ENCODE measurements at places on chromosomes 16 and 17.
A peak's percentile ranks its signal among the peaks of the same experiment; 100 is the strongest.

DNA sequence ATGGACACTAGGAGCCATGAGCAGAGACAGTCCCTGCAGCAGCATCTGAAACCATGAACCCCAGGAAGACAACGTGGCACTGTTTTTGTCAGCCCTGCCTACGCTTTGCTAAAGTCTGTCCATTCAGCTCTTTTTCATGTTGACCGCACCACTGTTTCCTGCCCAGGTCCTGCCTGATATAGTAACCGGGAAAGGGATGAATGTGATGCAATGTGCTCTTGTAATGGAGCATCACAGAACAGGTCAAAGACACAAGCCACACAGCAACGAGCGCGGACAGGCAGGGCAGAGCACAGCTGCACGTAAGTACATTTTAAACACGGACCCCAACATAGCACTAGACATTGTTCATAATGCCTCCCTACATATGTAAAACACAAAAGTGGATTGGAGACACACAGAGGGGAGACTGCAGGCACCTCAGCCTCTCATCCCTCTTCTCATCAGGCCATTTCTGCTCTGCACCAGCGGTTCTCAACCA lies 16.9 kb upstream of the TNFRSF13B start:
- DNase-seq = no peak

GRCh38 chr16:1960665-1961630 lies 1.6 kb downstream of the NDUFB10 start:
- no peak for DNase-seq

DNA sequence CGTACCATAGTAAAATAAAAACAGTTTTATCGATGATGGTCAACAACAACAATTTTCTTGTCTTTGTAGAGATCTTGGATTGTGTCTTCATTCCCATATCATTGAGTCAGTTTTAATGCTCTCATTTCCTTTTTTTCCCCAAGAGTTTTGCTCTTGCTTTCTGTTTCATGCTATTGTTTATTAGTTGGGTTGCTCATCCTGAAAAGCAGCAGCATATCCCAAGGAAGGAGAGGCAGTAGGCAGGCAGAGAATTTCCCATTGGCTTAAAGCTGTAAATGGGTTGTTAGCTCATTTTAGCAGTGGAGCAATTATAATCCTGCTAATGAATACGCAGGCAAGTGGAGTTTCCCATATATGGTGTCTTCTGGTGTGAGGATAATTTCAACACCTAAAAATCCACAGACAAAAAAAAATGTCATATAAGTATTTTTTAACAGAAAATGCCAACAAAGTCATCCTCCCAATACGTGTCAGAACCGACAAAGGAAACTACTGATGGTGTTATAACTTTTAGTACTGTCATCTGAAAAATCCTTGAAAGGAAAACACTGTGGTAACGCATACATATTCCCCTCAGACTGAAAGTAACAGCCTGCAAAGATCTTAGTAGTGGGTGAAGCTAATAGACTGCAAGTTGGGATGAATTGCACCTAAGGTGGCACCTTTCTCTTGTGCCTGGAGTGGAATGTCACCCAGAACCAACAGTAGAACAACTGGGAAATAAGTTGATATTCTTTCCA lies 218.3 kb downstream of the FTO start:
- DNase-seq = no peak

DNA sequence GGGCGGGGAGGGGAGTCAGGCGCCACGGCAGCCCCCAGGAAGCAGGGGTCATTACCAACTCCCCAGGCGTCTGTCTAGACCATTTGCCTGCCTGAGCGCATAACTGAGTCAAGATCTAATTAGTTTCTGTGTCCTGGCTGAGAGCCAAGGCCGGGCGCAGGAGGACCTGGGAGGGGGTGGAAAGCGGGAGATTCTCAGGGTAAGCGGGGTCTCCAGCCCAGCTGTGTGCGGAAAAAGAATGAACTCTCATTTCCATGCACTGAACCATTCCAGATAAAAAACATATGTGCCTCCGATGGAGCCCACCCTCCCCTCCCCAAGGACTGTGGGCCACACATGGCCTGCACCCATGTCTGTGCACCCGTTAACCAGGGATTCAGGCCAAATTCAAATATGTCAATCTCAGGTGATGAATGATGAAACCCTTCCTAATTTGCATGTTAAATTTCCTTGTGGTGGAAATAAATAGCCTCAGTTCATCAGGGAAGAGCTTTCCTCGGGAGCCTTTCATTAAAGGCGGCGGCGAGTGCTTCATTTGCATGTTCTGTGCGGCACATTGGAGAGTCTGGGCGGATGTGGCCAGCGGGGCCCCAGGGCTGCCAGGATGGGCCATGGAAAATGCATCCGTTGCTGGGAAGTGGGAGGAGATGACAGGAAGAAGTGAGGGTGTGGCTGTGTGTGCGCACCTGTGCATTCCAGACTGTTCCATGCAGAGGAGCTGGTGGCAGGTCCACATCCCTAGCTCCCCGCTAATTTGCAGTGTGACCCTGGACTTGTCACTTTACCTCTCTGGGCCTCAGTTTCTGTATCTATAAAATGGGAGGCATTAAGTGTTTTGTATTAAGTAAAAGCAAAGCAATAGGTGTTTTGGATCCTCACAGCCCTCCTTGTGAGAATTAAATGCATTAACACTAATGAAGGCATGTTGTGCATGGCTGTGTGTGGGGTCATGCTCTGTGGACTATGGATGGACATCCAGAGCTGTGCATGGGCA lies 151.1 kb downstream of the SDK2 start:
- DNase-seq = no peak

- no peak for DNase-seq
These were observed 49.2 kb downstream of the RBFOX3 start for GRCh38 chr17:79561486-79562133.

GRCh38 chr17:82230609-82231311 lies 1.9 kb downstream of the SLC16A3 start:
- peak; percentile 90 for DNase-seq

DNA sequence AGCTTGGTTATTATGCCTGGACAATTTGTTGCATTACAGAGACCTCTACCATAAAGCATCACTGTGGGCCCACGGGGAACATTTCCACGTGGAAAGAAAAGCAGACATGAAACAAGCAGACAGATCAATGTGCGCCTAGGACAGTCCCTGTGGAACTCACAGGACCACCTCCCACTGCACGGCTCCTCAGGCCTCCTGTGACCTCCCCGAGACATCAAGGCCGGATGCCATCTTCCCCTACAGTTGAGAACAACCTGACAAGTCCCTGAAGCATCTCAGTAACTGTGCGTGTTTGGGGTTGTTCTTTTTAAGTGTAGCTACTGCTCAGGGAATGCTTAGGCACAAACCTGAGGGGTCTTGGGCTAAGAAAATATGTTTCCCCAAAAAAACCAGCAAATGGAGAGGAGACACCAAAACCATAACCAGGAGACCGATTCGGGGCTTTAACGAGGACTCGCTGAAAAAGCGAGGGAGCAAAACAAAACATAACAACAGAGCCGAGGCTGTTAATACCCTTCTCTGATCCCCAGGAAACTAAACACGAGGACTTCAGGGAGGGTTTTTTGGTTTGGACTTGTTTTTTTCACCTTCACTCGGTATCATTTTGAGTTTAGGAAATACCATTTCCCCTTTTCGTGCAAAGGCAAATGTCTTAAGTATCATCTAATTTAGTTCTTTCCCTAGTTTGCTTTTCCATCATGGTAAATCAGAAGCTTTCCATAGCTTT lies 87.1 kb downstream of the CYTH1 start:
- DNase-seq = no peak

Measured in femur (tissue), 1 donor.